NCI-H1048 (cell line): ENCODE measurements at places on chromosomes 5 and 9.
A peak's percentile ranks its signal among the peaks of the same experiment; 100 is the strongest.

GRCh38 chr5:128534726-128535125, 3.3 kb downstream of the FBN2 start:
- no peak for DNase-seq

GRCh38 chr5:15664961-15665360, 165.0 kb downstream of the FBXL7 start:
- DNase-seq, result no peak

- no peak for DNase-seq
Observed at GRCh38 chr5:36403632-36404311, 102.1 kb upstream of the RANBP3L start.

- no peak for DNase-seq
Observed at GRCh38 chr5:40605295-40605958, 74.3 kb upstream of the PTGER4 start.

DNA sequence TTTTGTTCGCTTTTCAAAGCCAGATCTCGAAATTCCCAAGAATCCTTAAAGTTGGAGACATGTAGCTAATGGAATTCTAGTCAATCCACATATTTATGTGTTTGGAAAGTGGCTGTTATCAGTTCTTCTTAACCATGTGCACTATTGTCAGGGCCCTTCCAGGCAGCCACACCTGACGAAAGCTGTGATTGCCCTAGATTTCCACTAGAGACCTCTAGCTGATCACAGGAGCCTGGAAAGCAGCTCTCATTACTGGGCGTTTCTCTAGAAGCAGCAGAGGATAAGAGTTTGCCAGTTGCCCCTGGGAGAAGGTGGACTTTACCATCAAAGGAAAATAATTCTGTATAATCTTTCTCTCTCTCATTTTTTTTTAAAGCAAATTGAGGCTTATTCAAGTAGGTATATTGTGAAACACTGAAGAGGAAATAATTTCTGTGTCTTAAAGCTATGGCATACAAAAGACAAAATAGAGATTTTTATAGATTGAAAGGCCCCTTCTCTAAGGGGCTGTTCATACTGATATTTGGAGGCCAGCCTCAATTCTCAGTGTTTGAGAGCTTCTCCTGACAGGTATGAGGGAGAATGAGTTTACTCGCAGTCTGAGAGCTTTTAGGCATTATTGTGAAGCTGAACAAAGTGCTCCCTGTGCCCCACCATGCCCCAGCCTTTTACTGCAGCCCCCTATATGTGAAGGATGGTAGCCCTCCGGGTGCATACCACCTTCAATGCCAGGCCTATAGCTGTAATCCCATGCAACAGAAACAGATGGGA, 405.4 kb upstream of the ACTBL2 start:
- DNase-seq, result no peak

- no peak for DNase-seq
Observed at GRCh38 chr9:111253742-111254437, 76.1 kb downstream of the OR2K2 start.

GRCh38 chr5:24742334-24742733, 97.6 kb upstream of the CDH10 start:
- no peak for DNase-seq

- no peak for DNase-seq
Observed at GRCh38 chr5:96870094-96871026, 5.9 kb upstream of the ERAP2 start.

DNA sequence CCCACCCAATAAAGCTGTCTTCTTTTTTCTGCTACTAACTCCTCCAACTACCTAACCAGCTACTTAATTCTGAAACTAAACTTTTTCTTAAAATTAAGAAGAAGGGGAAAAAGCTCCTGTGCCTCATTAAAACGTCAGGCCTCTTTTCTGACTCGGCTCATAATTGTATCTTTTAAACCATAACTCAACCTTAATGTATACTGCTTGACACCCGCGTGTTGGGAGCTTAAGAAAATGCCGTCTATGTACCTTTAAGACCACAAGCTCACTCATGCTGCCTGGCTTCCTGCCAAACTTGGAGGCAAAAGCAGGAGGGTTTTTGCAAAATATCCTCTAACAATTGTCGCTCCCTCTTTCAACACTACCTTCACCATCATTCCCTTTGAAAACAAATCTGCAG, 5.0 kb downstream of the EBF1 start:
- peak; percentile 29 for DNase-seq

- no peak for DNase-seq
Observed at GRCh38 chr5:125778791-125779190, 644.4 kb upstream of the GRAMD2B start.

- DNase-seq, result no peak
Observed at GRCh38 chr9:76358628-76359280, 35.5 kb downstream of the RFK start.

DNA sequence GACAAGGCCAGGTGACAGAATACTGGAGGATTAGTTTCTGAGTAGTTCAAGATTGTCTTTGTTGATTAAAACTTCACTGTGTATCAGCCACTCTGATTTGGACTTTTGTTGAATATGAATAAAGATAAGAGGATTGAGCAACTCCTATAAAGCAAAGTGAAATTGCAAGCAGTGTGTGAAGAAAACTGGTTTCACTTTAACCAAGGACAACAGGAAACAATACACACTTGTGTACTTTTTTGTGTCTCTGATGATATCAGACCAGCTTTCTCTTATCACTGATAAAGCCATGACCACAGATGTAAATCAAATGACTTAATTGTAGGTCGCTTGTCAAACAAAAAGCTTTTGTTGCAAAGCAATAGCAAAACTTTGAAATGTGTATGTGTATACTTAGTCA, 268.6 kb downstream of the FER start:
- DNase-seq, result peak; percentile 12

DNA sequence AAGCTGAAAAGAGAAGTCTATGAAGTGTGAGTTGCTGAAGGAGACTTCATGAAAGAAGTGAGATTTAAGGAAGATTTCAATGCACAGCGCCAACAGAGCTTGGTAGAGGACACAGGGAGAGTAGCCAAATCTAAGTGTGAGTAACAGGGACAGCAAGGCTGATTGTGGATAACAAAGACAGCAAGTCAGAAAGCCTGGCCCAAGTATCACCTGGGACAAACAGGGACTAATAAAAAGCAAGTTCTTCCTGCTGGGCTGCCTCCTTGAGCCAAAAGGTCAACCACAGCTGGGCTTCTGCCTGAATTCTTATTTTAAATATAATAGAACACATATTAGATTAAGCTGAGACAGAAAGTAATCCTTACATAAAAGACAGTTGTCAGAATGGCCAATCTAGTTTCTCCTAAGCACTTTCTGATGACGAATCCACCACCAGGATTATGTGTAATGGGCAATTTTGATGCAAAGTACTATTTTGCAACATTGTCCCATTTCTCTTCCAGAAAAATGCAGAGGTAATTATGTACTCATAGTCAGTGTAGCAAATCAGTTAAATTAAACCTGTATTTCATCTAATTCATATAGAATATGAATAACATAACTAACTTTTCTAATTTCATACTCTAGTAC, 73.8 kb downstream of the MAPKAP1 start:
- peak; percentile 20 for DNase-seq

GRCh38 chr9:27333241-27334052, 36.5 kb upstream of the EQTN start:
- DNase-seq, result no peak

DNA sequence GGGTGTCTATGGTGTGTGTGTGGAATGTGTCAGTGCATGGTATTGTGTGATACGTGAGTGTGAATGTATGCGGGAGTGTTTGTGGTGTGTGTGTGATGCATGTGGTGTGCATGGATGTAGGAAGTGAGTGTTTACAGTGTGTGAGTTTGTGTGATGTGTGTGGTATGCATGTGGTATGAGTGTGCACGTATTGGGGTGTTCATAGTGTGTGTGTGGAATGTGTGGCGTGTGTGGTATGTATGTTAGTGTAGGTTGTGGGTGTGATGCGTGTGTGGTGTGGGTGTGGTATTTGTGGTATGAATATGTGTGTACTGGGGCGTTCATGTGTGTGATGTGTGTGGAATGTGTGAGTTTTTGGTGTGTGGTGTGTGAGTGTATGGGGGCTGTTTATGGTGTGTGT, 40.1 kb upstream of the BICD2 start:
- no peak for DNase-seq

- no peak for DNase-seq
Observed at GRCh38 chr9:131516930-131517329, 14.1 kb downstream of the UCK1 start.

GRCh38 chr9:4837261-4838188, 44.8 kb downstream of the RCL1 start:
- DNase-seq, result no peak

GRCh38 chr5:149931992-149932436, 12.6 kb downstream of the PDE6A start:
- no peak for DNase-seq

GRCh38 chr9:70746760-70747159, 332.3 kb upstream of the KLF9 start:
- DNase-seq, result peak; percentile 18

- no peak for DNase-seq
Observed at GRCh38 chr5:171945476-171945875, 61.0 kb downstream of the FBXW11 start.

- no peak for DNase-seq
Observed at GRCh38 chr9:28212979-28213378, 639.7 kb upstream of the C9orf72 start.

GRCh38 chr5:23372177-23372576, 135.2 kb upstream of the PRDM9 start:
- no peak for DNase-seq

GRCh38 chr9:78133751-78134150, 102.1 kb upstream of the CEP78 start:
- DNase-seq, result no peak

- DNase-seq, result no peak
Observed at GRCh38 chr9:132672413-132672690, 2.1 kb downstream of the GTF3C4 start.

GRCh38 chr5:96709152-96709821, 47.1 kb downstream of the CAST start:
- no peak for DNase-seq

DNA sequence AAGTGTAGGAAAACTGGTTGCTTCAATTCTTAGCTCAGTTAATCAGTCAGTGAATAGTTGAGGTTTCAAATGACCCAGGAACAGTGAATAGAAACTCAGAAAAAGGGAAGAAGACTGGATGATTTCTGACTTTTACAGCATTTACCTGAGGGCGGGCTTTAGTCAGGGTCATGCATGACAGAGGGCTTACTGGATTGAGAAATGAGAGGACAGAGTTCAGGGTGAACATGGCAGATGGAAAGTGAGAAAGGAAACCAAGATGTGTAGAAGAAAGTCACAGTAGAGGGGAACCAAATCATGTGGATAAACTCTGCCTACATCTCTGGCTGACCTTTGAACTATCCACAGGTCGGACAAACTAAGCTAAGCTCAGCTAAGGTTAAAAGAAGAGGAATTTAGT, 596.0 kb downstream of the SEMA5A start:
- no peak for DNase-seq

DNA sequence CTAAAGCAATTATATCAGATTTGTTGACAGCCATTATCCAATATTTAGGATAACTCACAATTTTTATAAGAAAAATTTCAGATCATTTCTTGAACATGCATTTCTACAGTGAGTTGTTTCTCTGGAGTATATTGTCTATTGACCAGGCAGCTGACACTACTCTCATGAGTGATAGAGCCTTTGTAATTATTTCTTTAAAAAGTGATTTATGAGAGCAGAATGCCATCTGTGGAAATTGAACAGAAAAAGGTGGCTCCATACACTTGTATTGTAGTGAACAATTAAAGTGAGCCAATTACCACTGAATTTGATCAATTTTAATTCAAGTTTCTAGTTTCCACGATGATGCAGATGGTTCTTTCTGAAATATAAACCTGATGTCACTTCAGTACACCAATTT, 855.4 kb downstream of the TAF11L14 start:
- no peak for DNase-seq

GRCh38 chr5:159480849-159481248, 150.6 kb upstream of the IL12B start:
- no peak for DNase-seq

DNA sequence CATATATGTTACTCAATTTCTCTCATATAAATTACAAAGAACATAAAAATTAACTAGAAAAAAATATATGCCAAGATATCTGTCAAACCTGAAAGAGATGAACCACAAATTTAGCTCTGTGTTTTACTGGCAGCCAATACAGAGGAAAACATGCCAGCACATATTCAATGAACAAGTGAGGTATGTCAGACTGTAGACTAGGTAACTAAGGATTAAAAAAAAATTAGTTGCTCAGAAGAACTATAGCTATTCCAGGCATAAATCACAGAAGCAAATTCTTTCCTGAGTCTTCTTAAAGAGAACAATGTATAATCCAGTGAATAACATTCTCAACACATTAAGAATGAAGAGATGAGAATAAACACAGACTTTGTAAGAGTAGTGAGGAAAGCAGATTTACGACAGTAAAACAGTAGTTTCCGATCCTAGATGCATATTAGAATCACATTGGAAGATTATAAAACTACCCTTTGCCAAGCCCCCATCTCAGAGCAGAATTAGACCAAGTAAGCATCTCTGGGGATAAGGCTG, 20.6 kb upstream of the CAAP1 start:
- no peak for DNase-seq

- DNase-seq, result no peak
Observed at GRCh38 chr9:130345009-130345896, 79.7 kb downstream of the HMCN2 start.

GRCh38 chr9:2493109-2493508, 128.5 kb upstream of the VLDLR start:
- no peak for DNase-seq

DNA sequence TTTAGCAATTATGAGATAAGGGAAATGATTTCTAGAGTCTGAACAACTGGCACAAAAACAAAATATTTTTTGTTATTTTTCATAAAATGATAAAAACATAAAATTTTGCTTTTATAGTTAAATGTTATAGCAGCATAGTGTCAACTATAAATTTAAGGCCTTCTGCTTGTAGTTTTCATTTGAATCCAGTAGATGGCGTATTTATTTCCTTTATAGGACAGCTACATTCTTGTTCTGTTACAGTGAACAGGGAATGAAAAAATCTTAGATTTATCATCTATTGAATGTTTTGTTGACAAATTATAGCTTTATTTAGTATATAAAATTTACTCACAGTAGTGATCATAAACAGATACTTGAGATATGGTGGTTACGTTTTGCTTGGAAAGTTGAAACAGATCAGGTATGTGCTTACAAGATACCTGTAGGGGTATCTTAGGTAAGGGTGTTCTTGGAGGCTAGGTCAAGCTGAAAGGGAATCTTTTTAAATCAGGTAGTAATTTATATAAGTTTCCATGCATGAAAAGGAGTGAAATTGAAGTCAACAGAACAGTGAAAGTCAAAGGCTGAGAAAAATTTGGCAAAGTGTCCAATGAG, 239.3 kb upstream of the GRIN3A start:
- DNase-seq, result no peak

GRCh38 chr5:142840575-142840974, 70.4 kb downstream of the ARHGAP26 start:
- DNase-seq, result no peak

GRCh38 chr5:52658246-52658645, 129.5 kb upstream of the ITGA1 start:
- no peak for DNase-seq

- no peak for DNase-seq
Observed at GRCh38 chr5:157352756-157353340, 86.9 kb downstream of the CYFIP2 start.

GRCh38 chr5:136128481-136128880, 4.2 kb upstream of the SMAD5 start:
- DNase-seq, result no peak
